A549 (cell line): ENCODE measurements at places on chromosomes 3 and 15. TPM values are rescaled to one million over a fixed set of nuclear protein-coding genes. Genes with fewer than 3 reads are reported as not detected.

CORO2B gene
- 1.8 to 2.4 TPM (median 2.3 TPM) in 3 replicates for polyA plus RNA-seq

DNA sequence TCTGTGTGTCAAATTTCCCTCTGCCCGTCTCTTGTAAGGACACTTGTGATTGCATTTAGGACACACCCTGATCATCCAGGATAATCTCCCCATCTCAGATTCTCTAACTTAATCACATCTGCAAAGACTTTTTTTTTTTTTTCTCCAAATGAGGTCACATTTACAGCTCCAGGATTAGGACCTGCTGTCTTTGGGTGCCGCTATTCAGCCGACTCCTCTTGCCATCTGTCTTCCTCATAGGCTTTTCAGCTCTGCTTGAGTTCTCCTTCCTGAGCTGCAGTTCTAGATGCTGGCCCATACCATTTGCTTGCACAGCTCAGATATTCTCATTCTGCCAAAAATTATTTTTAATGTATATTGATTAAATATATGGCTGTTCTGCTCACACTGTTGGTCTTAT, 94.3 kb upstream of the TLE3 start:
- no peak for DNase-seq

TRH gene
- not detected in 3 replicates for polyA plus RNA-seq

GRCh38 chr3:83513677-83514076, 1445.1 kb upstream of the CADM2 start:
- DNase-seq: no peak

- DNase-seq: no peak
Measured at GRCh38 chr3:139292711-139293664, 50.8 kb upstream of the MRPS22 start.

ADAMTS17 gene
- not detected in 3 replicates for polyA plus RNA-seq

- DNase-seq: no peak
Measured at GRCh38 chr3:53748512-53749271, 97.5 kb downstream of the CHDH start.

MRPL46 gene
- 54.9 to 61.1 TPM (median 57.7 TPM) in 3 replicates for polyA plus RNA-seq

GRCh38 chr3:155387571-155387970, 94.1 kb upstream of the STRIT1 start:
- DNase-seq: no peak

GRCh38 chr3:196996454-196997265, 28.0 kb upstream of the PIGZ start:
- DNase-seq: no peak
